Stimulated activated CD8-positive, alpha-beta memory T cell treated with anti-CD3 and anti-CD28 coated beads, Interleukin-15, amount 100 ng/mL, for 1 hour (primary cell): ENCODE measurements at places on chromosomes 6 and 20.

DNA sequence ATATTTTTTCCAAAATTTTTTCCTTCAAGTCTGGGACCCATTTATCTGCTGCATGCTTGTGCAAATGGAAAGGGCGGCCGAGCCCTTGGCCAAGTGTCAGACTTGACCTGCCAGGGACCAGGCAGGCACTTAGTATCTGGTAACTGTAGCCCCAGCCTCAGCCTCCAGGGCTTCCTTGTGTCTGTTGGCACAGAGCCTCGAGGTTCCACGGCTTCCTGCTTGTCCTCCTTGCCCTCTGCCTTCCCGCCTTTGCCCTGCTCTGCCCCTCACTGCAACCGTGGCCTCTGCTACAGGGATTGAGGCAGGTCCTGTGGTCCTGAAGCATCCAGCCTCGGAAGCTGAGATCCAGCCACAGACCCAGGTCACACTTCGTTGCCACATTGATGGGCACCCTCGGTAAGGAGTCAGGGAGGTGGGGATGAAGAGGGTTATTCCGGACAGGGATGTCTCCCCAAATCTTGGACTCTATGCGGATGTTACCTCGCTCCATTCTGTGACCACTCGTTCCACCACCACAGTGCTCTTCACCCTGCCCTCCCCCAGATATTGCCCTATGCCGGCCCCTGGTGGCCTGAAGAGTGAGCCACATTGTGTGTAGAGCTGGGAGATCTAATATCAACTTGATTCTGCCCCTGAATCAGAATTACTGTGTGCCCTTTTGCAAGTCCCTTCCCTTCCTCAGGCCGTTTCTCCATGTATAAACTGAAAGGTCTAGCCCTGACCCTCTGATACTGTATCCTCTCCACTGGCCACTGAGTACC, 41.5 kb upstream of the SRF start:
- DNase-seq, result no peak

GRCh38 chr6:110554441-110554840, 78.0 kb upstream of the SLC22A16 start:
- no peak for DNase-seq

GRCh38 chr20:59945731-59946130, 5.5 kb downstream of the FAM217B start:
- DNase-seq, result no peak

DNA sequence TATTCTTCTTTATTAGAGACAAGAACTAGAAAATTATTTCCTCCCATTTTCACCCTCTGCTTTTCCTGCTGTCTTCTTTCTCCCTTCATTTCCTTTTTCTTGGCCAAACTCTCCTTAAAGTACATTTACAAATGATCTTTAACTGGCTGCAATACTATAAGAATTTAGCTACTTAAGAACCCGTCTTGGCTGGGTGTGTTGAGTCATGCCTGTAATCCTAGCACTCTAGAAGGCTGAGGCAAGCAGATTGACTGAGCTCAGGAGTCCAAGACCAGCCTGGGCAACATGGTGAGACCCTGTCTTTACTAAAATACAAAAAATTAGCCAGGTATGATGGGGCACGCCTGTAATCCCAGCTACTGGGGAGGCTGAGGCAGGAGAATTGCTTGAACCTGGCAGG, 39.3 kb upstream of the SRPK1 start:
- no peak for DNase-seq

DNA sequence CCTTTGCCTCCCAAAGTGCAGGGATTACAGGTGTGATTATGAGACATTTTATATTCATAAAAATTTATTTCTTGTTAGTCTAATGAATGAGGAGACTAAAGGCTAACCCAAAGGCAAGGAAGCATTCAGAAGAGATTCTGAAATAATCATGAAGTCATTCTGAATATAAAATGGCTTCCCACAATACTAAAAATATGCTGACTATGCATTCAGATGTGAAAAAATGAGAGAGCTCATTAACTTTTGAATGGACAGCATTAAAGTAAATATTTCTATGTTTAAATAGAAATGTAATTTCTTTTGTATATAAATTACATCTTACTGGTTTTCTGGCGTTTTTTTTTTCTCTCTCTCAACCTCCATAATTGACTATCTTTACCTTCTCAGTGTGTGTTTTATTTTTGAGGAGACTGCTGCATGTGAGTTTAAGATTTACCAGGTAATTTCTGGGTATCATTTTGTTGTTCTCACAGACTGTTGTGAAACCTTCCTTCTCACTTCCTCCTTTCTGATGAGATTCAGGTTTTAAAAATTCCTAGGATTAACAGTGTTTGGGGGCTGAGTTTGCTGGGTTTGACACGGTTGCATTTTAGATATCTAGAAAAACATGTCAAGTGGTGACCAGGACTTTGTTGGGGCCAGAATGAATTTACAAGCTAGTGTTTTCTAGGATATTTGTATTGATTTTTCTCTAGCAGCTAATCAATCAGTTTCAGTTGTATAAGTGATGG, 316.6 kb downstream of the CDKAL1 start:
- DNase-seq, result no peak

DNA sequence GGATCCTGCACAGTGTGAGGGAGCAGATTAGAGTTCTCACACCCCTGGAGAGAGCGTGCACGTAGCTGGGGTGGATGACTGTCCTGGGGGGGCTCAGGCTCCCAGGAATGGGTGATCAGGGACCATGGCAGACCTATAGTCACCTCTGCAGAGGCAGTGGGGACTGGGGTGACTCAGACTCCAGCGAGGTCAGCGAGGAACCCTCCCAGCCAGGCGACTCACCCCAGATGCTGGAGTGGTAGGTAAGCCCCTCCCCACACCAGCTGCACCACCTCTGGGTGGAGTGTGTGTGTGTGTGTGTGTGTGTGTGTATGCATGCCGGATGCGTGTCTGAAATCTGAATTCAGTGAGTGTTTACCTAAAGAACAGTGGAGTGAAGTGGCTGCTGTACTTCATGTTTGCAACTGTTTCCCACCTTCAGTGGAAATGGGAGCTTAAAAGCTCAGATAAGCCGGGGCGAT, 17.4 kb upstream of the GTSF1L start:
- no peak for DNase-seq

DNA sequence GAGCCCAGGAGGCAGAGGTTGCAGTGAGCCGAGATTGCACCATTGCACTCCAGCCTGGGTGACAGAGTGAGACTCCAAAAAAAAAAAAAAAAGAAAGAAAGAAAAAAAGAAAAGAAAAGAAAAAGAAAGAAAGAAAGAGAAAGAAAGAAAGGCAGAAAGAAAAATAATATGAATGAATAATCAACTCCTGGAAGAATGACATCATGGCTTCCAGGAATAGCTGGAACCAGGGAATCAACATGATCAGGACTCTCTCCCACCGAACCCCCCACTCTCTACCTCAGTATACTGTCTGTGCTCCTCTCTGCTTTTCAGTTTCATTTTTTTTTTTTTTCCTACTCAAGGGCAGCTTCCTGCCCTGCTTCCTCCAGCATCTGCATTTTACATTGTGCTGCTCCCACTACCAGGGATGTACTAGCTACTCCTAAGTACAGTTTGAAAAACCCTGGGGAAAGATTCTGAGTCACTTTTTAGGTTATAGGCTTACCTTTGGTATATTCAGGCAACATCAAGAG, 19.7 kb upstream of the MTCL3 start:
- DNase-seq, result no peak

GRCh38 chr6:136887953-136888352, 34.1 kb upstream of the SLC35D3 start:
- no peak for DNase-seq

GRCh38 chr6:17478946-17479345, 85.6 kb downstream of the CAP2 start:
- DNase-seq, result no peak

DNA sequence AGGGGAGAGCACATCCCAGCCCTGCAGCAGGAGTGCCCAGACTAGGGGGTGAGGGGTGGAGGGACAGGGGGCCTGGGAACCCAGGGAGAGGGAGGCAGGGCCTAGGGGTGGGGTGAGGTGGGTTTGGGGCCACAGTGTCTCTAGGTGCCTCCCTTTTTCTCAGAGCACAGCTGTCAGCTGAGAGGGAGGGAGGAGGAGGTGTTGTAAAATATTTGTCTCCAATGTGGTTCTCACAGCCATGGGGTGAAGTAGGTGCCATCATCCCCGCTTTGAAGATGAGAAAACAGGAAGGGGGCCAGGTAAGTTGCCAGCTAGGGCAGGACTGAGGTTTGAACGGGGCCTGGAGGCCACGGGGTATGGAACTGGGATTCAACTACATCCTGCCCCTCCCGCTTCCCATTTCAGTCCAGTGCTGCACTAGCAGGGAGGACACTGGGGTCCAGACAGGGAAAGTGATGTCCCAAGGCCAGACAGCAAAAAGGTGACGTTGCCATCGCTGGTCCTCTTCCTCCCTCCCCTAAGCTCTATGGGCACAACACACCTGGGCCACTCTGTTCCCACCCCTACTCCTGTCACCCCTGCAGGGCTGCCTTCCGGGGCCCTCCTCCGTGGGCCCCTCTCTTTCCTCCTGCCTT, 20.3 kb downstream of the PACSIN1 start:
- DNase-seq, result no peak

GRCh38 chr6:152986978-152987377, 4.1 kb upstream of the FBXO5 start:
- no peak for DNase-seq

- DNase-seq, result no peak
These were observed 13.4 kb upstream of the C20orf203 start for GRCh38 chr20:32687180-32687532.

DNA sequence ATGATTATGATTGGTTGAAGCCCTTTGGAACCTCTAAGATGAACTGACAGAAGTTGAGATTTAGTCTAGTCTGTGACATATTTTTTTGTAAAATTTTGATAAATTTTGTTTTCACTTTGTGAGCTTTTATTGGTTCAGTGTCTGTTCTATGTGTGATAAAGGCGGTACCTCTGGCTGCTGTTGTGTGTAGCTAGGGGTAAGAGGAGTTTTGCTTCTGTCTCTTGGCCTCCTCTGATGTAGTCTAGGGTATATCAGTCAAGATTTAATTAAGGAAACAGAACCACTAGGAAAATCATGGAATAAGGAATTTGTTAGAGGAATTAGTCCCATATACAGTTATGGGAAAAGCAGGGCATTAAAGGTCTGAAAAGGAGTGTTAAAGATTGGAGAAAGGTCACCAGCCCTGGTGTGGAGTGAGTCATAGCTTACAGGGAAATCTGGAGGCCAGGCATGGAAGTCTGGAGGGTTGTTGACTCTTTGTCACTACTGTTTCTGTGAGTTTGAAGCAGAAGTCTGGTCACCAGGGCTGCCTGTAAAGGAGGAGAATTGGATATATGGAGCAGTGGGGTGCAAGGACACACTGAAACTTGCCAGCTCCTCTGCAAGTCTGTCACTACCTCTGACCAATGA, 28.5 kb downstream of the CDC5L start:
- no peak for DNase-seq

DNA sequence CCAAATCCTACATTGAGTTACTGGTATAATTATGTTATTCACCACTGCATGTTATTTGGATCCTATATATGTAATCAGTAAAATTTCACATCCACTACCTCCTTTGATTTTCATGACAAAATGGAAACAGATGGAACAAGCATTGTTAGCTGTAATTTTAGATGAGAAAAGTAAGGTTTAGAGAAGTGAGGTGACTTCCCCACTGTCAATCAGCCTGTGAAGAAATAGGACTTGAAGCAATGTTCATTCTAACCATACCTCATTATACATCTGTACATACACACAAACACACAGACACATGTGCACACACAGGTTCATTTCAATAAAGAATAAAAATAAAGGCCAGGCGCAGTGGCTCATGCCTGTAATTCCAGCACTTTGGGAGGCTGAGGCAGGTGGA, 23.7 kb upstream of the QKI start:
- DNase-seq, result no peak

GRCh38 chr6:154156135-154156896, 117.3 kb downstream of the OPRM1 start:
- DNase-seq, result peak; percentile 27

DNA sequence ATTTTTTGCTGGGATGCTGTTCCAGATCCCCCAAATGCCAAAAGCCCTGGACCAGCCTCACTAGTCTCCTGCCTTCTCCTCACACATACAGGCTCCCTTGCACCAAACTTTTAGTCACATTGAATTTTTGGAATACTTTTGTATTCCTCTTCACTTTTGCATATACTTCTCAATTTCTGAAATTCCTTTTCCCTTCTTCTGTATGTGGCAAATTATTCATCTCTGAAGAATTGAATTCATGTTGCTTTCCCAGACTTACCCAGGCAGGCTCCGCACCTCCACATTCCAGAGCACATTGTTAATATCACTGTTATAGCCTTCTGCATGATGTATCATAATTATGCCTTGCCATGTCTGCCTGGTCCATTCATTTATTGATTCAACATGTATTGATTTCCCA, 255.3 kb upstream of the POU3F2 start:
- no peak for DNase-seq

GRCh38 chr20:51366155-51366886, 176.2 kb downstream of the NFATC2 start:
- no peak for DNase-seq

DNA sequence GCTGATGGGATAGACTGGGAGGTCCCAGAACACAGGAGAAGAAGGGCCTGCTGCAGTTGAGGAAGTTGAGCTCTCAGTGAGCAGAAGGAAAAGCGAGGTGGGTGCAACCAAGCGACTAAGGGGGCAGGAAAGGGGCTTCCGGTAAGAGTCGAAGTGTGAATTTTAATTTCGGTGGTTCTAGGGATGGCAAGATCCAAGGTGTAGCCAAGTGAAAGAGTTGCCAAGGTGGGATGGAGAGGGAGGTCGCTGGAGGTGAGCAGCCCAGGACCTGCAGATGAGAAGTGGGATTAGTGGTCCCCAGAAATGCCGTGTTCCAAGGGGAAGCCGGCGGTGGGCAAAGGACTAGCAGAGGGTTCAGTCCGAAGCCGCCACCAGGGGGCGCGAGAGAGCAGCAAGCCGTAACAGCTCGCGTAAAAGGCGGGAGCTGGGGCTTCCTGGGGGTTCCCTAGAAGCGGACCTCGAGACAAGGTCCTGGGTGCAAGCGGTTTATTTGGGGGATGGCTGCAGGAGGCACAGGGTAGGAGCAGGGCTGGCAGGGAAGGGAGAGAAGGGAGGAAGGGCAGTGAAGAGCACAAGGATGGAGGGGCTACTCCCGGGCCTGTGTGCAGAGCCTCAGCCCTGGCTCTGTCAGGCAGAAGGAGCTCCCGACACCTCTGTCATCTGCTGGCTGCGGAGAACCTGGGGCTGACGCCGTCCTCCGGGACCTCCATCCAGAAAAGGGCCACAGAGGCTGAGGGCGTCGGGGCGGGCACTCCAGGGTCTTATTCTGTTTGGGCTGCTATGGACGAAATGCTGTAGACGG, 103.6 kb downstream of the PAX1 start:
- DNase-seq, result peak; percentile 3

DNA sequence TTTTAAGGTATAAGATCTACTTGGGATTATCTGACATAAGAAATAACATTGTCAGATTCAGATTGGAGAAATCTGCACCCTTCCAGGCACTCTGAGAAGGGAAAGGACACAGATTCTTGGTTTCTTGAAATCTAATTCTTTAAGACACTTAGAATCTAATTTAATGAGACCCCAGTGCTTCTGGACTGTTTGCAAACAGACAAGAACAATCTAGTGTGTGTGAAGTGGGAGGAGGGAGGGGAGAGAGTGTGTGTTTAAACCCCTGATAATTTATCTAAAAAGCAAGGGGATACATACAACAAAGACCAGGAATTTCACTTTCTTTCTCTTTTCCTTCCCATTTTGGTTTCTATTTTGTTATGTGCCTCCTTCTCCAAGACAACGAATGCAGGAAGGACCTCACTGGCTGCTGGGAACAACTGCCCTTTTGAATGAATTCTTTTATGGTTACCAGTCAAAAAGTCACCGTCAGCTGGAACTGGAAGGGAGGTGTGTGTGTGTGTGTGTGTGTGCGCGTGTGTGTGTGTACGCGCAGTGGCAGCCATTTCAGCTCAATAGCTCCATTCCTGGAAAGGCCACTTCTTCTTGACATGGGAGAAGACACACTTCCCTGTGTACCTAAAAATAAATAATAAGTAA, 129.4 kb downstream of the BCAS1 start:
- DNase-seq, result no peak

- DNase-seq, result no peak
These were observed 230.9 kb upstream of the JARID2 start for GRCh38 chr6:15014958-15015357.
